Activated CD8-positive, alpha-beta memory T cell treated with anti-CD3 and anti-CD28 coated beads, Interleukin-2, amount 10 ng/mL, durations not matched to agents 7 days and 5 days (primary cell): ENCODE measurements at places on chromosomes 1 and 21. TPM values are rescaled to one million over a fixed set of nuclear protein-coding genes. Genes with fewer than 3 reads are reported as not detected.

- no peaks in the 10 kb centered on the region for H3K4me1 ChIP-seq
- no peak overlapping the region for H3K4me3 ChIP-seq
- peaks cover 58% of the 10 kb centered on the region for H3K27me3 ChIP-seq
- no peak for DNase-seq
- no peaks in the 10 kb centered on the region for H3K36me3 ChIP-seq
These were observed 23.2 kb downstream of the C1orf116 start for GRCh38 chr1:207009182-207009850.

GRCh38 chr1:39321979-39322378 lies 117.5 kb downstream of the MACF1 start:
- H3K4me1 ChIP-seq, result peaks cover 32% of the 10 kb centered on the region
- no peak for DNase-seq
- peaks cover 55% of the 10 kb centered on the region for H3K36me3 ChIP-seq
- H3K27ac ChIP-seq, result peak overlapping the region; percentile 16
- H3K27me3 ChIP-seq, result no peaks in the 10 kb centered on the region

Gene MACO1
- 13.0 TPM for total RNA-seq

Gene OPTC
- total RNA-seq, result not detected

DNA sequence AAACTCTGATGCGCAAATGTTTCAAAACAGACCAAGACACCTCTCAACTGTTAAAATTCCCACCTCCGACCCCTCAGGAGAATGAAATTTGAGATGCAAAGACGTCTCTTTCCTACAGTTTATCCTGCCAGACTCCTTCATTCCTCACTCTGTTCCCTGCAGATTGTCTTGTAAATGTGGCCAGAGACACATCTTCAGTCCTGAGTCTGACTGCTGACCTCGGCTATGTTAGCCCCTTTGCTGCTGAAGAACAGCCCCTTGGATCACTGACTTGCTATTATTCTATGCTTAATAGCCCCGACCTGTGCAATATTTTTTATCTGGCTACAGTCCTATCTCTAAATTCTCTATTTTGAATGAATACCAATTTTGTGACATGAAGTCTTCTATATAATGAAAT lies 16.6 kb upstream of the ESRRG start:
- no peak overlapping the region for H3K4me3 ChIP-seq
- H3K27me3 ChIP-seq, result no peaks in the 10 kb centered on the region
- DNase-seq, result no peak
- no peak overlapping the region for H3K27ac ChIP-seq

GRCh38 chr1:109254621-109255096 lies 5.3 kb downstream of the CELSR2 start:
- no peak overlapping the region for H3K4me3 ChIP-seq
- H3K27ac ChIP-seq, result no peak overlapping the region
- DNase-seq, result no peak
- peaks cover 10% of the 10 kb centered on the region for H3K27me3 ChIP-seq
- H3K4me1 ChIP-seq, result no peaks in the 10 kb centered on the region
- no peaks in the 10 kb centered on the region for H3K36me3 ChIP-seq

- H3K36me3 ChIP-seq, result no peaks in the 10 kb centered on the region
- DNase-seq, result no peak
- H3K27ac ChIP-seq, result no peak overlapping the region
- H3K4me3 ChIP-seq, result no peak overlapping the region
- H3K4me1 ChIP-seq, result no peaks in the 10 kb centered on the region
These were observed 51.9 kb upstream of the GOLT1A start for GRCh38 chr1:204265665-204266064.

- H3K4me3 ChIP-seq, result no peak overlapping the region
- no peak overlapping the region for H3K27ac ChIP-seq
- H3K36me3 ChIP-seq, result no peaks in the 10 kb centered on the region
- H3K4me1 ChIP-seq, result peaks cover 10% of the 10 kb centered on the region
These were observed 57.3 kb downstream of the NKAIN1 start for GRCh38 chr1:31182352-31182751.

DNA sequence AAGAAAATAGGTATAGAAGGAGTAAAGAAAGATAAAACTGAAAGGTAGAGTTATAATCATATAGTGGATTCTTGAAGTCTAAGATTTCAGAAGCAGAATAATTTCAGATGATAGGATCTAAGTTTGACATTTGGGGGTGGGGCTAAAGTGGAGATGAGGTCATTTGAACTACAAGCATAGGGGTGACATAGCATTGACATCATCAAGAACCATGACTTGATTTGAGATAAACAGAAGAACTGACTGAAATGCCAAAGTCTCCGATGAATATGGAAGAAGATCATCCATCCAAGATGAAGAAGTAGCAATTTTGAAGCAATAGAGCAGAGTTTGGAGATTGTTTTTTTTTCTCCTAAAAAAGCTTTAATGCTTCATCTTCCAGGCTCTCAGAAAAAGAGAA lies 122.3 kb downstream of the MACF1 start:
- H3K4me3 ChIP-seq, result no peak overlapping the region
- H3K27me3 ChIP-seq, result no peaks in the 10 kb centered on the region
- H3K4me1 ChIP-seq, result peaks cover 48% of the 10 kb centered on the region
- peaks cover 61% of the 10 kb centered on the region for H3K36me3 ChIP-seq
- no peak for DNase-seq

DNA sequence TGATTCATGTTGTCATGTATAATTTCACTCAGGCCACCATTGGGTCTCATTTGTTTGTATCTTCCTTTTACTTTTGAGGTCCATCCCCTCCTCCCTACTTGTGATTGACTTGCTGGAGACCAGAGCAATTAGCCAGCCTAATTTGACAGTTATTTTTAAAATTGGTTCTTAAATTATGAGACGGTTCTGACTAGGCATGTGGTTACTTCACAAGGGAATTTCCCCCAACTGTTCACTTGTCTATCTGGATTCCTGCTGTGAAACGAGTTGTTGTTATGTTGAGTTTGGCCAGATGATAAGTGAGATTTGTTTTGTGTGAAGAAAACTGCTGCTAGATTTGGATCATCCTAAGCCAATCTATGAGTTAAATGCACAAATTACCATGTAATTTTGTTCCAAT lies 359.1 kb downstream of the BARHL2 start:
- no peak for DNase-seq

GRCh38 chr1:115165776-115166175 lies 76.5 kb upstream of the TSPAN2 start:
- H3K4me3 ChIP-seq, result no peak overlapping the region
- DNase-seq, result no peak

Gene PATJ
- total RNA-seq, result 13.7 TPM

Gene LYPD8
- not detected for total RNA-seq

Gene HSD3B1
- total RNA-seq, result not detected

DNA sequence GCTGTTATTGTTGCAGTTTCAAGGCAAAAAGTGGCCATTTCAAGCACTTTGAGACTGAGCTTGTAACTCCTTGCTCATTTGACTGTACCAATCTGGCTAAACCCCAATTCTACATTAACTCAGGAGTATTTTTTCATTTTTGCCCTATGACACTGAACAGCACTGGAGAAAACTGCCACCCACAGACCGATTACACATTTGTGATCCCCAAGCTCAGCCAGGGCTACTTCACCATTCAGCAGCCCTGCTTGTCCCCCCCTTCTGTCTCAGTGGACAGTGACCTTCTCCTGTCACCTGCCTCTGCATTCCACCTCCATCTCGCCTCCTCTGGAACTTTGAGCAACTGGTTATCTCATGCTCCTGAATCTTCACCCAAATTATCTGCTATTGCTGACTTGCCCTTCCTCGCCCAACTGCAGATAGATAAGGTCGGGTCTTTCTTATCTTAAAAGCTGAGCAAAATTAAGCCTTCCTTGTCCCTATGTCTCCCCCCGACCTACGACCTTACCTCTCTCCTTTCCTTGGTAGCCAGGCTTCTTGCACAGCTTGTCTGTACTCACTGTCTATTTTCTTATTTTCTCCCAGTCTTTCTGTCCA lies 25.3 kb downstream of the SPATA46 start:
- no peak overlapping the region for H3K27ac ChIP-seq
- no peaks in the 10 kb centered on the region for H3K36me3 ChIP-seq
- H3K4me1 ChIP-seq, result no peaks in the 10 kb centered on the region
- H3K4me3 ChIP-seq, result no peak overlapping the region
- peaks cover 11% of the 10 kb centered on the region for H3K27me3 ChIP-seq

GRCh38 chr1:94246692-94247137 lies 9.3 kb upstream of the ARHGAP29 start:
- peaks cover 9% of the 10 kb centered on the region for H3K4me1 ChIP-seq
- peaks cover 64% of the 10 kb centered on the region for H3K27me3 ChIP-seq
- peaks cover 2% of the 10 kb centered on the region for H3K36me3 ChIP-seq
- no peak for DNase-seq
- H3K4me3 ChIP-seq, result peak overlapping the region; percentile 53

DNA sequence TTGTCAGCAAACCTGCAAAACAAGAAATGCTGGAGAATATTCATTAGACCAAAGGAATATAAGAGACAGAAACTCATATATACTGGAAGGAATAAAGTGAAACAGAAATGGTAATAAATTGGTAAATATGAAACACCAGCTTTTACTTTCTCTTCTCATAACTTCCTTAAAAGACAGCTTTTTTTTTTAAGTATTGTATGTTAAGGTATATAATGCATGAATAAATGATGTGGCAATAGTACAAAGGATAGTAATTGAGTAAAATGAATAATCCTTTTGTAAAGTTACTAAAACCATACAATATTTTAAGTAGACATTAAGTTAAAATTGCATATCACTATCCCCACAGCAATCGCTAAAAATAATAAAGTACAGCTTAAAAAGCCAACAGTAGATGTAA lies 64.8 kb downstream of the TRIM33 start:
- peaks cover 10% of the 10 kb centered on the region for H3K4me1 ChIP-seq
- no peaks in the 10 kb centered on the region for H3K27me3 ChIP-seq
- no peak for DNase-seq
- H3K27ac ChIP-seq, result no peak overlapping the region
- H3K36me3 ChIP-seq, result peaks cover 21% of the 10 kb centered on the region

DNA sequence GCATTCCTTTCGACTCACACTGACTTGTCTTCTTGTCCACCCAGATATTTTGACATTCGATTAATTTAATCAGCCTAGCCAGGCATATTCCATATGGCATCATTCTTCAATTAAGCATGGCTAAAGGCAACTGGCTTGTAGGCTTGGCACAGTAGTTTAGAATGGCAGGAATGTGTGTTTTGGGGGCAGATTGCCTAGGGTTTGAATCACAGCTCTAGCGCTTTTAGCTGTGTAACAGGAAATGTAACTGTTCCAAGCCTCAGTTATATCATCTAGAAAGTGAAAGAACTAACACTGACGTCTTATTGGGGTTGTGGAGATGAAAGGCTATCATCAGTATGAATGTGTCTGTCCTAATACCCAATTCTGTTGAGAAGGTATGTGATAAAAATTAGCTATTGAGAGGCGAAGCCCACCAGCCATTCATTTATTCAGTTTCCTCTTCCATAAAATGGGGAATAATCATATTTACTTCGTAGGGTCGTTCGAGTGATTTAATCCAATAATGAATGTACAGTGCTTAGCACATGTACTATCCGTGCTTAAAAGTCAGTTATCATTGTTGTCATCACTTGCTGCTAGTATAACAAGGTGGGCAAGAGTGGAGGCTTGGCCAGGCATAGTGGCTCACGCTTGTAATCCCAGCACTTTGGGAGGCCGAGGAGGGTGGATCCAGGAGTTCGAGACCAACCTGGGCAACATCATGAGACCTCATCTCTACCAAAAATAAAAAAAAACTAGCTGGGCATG lies 41.6 kb upstream of the GRHL3 start:
- peaks cover 6% of the 10 kb centered on the region for H3K36me3 ChIP-seq
- peak; percentile 50 for DNase-seq
- H3K4me1 ChIP-seq, result peaks cover 21% of the 10 kb centered on the region
- H3K4me3 ChIP-seq, result peak overlapping the region; percentile 46
- H3K27ac ChIP-seq, result peak overlapping the region; percentile 79

Gene CD1E
- not detected for total RNA-seq

GRCh38 chr1:162882248-162882674 lies 21.3 kb upstream of the CCDC190 start:
- H3K27ac ChIP-seq, result no peak overlapping the region
- H3K27me3 ChIP-seq, result peaks cover 19% of the 10 kb centered on the region

Gene OR2L3
- not detected for total RNA-seq

Gene S100A8
- not detected for total RNA-seq

DNA sequence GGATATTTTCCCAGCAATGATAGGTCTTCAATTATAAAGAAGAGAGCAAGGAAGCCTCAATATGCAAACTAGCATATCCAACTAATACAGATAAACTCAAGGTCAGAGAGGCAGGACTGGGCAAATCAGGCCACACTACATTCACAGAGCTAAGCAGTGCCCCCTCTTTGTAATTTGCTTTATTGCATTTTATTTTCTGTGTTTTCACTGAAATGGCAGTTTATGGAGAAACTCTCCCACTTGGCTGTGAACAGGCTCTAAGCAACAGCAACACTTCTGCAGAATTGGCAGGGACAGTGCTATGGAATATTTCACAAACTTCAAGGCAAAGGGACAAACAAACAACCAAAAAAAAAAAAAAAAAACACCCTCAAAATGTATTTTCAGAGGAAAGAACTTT lies 93.4 kb upstream of the SOD1 start:
- H3K27ac ChIP-seq, result no peak overlapping the region
- DNase-seq, result no peak
- H3K36me3 ChIP-seq, result no peaks in the 10 kb centered on the region
- H3K4me1 ChIP-seq, result no peaks in the 10 kb centered on the region
- H3K27me3 ChIP-seq, result peaks cover 11% of the 10 kb centered on the region
- H3K4me3 ChIP-seq, result no peak overlapping the region

DNA sequence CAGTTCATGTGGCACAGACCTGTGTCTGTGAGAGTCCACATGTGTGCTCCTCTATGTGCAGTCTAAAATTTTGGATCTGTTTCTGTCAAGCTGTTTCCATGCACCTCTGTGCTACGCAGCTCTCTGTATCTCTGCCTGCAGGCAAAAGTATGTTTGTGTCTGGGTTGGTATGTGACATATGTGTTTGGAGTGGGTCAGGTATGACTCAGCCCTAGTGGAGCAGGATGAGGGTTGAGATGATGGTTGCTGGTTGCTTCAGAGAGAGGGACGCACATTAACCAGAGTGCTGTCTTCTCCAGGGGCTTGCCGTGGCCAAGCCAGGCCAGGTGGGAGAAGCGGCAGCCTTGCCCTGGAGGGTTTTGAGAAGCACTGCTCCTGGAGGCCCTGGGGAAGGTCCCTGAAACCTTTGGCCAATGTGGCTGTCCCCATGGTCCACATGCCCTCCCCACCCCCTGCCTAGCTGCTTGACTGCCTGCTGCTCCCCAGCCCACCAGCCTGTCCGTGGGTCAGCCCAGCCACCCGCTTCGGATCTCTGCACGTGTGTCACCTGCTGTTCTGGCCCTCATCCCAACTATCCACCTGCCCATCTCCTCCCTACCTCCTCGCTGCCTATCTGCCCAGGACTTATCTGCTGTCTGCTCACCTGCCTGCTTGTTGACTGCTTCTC lies 4.1 kb upstream of the EVA1B start:
- no peak overlapping the region for H3K4me3 ChIP-seq
- DNase-seq, result peak; percentile 56
- peaks cover 51% of the 10 kb centered on the region for H3K4me1 ChIP-seq
- peaks cover 26% of the 10 kb centered on the region for H3K27me3 ChIP-seq
- H3K27ac ChIP-seq, result no peak overlapping the region

DNA sequence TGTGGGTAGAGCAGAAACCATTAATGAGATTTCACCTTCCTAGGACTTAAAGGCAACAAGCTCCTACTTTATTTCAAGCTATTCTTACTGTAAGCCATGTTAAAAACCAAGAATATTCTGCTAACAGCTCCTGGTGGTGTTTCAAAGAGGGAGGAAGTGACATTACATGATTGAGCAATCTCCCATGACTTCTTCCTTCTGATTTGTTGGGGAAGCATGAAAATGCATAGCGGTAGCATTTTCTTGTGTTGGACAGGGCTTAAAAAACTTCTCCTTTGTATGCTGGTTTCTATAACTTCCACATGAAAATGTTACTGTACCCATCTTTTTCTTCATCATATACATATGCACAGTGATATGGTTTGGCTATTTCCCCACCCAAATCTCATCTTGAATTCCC lies 297.0 kb upstream of the SNX7 start:
- no peak for DNase-seq
- H3K27me3 ChIP-seq, result peaks cover under 1% of the 10 kb centered on the region
- no peak overlapping the region for H3K4me3 ChIP-seq
- peaks cover 6% of the 10 kb centered on the region for H3K4me1 ChIP-seq
